Right atrium auricular region (tissue), 2 donors: ENCODE measurements at places on chromosomes 4 and X. TPM values are rescaled to one million over a fixed set of nuclear protein-coding genes. Genes with fewer than 3 reads are reported as not detected.

PYURF gene
- 51.8 TPM for total RNA-seq

CT45A10 gene
- total RNA-seq, result not detected

KLHL4 gene
- 2.4 TPM for total RNA-seq

GPC4 gene
- 5.8 TPM for total RNA-seq

UGT8 gene
- total RNA-seq, result not detected

RTL3 gene
- total RNA-seq, result 0.30 TPM

CITED1 gene
- 0.51 TPM for total RNA-seq

PPP2R2C gene
- 4.6 TPM for total RNA-seq

CNGA1 gene
- not detected for total RNA-seq

ZXDA gene
- total RNA-seq, result 5.3 TPM

PDZD4 gene
- total RNA-seq, result 2.1 TPM

PNMA6A gene
- 2.9 TPM for total RNA-seq

CYSLTR1 gene
- 0.96 TPM for total RNA-seq

SPIN4 gene
- total RNA-seq, result 0.94 TPM

DNA sequence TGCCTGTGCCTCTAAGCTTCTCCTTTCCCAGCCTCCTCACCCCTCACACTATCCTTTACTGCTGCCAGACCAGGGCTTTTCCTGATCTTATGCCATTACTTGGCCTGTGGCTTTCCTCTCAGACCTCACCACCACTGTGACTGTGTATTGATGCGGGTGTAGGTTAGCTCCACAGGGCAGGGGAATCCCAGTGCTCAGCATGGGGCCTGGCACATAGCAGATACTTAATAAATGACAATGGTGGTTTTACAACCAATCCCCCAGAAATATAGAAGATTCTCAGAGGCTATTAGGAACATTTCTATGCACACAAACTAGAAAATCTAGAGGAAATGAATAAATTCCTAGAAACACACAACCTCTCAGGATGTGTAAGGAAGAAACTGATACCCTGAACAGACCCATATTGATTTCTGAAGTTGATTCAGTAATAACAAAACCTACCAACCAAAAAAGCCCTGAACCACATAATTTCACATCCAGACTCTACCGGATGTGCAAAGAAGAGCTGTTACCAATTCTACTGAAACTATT is 129.6 kb upstream of the QRFPR start:
- no peak for DNase-seq

- DNase-seq, result no peak
Measured at GRCh38 chrX:53831662-53832635, 145.4 kb upstream of the HUWE1 start.

DNA sequence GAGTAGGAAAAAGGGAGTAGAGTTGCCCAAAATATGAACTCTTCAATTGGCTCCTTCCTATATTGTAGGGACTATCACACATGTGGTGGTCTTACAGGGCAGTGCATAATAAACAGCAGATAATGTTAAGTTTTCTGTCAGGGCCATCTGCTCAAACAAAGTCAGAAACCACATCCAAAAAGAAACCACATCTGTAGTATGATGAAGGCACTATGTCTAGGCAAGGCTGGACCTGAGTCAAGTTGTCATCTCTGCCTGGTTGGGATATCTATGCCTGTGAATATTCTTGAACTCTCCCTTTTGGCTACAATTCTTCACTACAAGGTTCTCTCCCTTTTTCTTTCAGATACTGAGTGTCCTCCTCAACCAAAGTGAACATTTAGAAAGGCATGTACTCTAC is 109.4 kb upstream of the C1GALT1C1 start:
- DNase-seq, result no peak

GRCh38 chrX:124256216-124256615 is 76.2 kb upstream of the TEX13D start:
- no peak for DNase-seq

GRCh38 chr4:94834501-94834900 is 76.7 kb downstream of the BMPR1B start:
- DNase-seq, result no peak

- DNase-seq, result no peak
Measured at GRCh38 chr4:28966982-28967381, 1753.2 kb upstream of the PCDH7 start.

DNA sequence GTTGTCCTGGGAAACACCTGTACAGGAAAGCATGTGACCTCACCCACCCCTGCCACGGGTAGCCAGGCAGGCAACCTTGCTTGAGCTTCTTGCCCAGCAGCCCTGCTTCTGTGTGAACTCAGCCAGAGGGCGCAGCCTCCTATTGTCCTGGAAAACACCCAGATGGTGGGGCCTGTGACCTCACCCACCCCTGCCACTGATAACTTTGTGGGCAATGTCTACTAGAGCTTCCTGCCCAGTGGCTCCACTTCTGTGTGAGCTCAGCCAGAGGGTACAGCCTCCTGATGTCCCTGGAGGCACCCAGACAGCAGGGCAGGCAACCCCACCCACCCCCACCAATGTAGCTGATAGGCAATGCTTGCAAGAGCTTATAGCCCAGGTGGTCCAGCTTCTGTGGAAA is 146.3 kb downstream of the DTHD1 start:
- DNase-seq, result no peak

DNA sequence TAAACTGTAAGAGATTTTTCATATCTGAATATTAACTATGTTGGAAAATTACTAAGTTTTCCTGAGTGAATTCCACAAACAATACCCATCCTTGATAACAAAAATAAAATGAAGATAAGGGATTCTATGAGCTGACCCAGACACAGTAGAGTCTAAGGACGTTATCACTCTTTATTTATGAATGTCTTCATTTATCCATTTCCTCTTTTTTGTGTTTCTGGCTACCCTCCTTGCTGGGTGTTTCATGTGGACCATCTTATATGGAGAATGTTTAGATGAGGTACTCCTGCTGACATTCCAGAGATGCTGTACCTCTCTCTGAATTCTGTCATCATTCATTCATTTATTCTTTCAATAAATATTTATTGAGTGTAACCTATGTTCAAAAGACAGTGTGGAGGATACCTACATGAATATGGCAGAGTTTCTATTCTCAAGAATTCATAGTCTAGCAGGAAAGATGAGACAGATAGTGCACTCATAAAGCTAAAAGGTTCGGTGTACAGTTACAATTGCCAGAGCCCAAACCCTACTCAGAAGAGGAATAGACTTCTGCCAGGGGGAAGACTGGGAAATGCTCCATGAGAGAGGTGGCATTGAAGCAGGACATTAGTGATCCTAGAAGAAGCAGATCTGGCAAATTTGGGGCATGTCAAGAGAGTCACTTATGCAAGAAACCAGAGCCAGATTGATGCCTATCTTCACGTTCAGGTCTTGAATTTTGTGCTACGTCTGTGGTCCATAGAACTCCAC is 195.8 kb downstream of the MAML3 start:
- no peak for DNase-seq

GRCh38 chr4:81743731-81744435 is 272.2 kb upstream of the RASGEF1B start:
- no peak for DNase-seq

- DNase-seq, result no peak
Measured at GRCh38 chr4:92497141-92497540, 193.4 kb downstream of the GRID2 start.

- no peak for DNase-seq
Measured at GRCh38 chrX:13165266-13166189, 121.1 kb upstream of the FAM9C start.

DNA sequence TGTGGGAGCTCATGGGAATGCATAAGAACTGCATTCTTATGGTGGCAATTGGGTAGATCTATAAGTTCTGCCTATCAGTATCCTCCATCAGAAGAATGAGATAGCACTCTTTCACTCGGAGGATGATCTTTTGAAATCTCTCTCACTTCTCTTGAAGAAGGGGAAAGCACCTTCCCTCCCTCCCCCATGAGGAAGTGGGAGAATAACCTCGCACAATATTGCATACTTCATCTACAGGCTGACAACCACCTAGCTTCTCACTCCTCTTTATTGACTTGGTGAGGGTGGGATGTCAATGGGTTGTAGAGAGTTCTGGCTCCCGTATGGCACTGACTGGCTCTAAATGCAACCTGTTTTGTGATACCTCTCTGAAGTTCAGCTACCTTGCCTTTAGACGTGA is 146.7 kb upstream of the SPOCK3 start:
- DNase-seq, result no peak

- DNase-seq, result no peak
Measured at GRCh38 chr4:657834-658667, 16.0 kb downstream of the ATP5ME start.

DNA sequence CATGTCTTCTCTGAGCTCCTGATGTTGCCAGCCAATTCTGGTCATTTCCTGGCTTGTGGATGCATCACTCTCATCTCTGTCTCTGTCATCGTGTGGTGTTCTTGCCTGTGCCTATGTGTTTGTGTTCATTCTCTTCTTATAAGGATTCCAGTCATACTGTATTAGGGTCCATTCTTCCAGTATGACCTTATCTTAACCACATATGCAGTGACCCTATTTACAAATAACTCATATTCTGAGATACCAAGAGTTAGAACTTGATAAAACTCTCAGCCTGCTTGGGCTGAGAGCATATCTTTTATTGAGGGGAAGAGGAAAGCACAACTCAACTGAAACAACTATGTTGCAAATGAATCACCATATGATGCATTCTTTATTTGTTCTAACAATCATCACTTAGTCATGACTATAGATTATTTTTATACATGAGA is 189.0 kb upstream of the ANXA10 start:
- DNase-seq, result no peak

- DNase-seq, result no peak
Measured at GRCh38 chr4:156578005-156578404, 393.6 kb downstream of the PDGFC start.

- DNase-seq, result no peak
Measured at GRCh38 chr4:38204339-38205035, 244.3 kb downstream of the PTTG2 start.

DNA sequence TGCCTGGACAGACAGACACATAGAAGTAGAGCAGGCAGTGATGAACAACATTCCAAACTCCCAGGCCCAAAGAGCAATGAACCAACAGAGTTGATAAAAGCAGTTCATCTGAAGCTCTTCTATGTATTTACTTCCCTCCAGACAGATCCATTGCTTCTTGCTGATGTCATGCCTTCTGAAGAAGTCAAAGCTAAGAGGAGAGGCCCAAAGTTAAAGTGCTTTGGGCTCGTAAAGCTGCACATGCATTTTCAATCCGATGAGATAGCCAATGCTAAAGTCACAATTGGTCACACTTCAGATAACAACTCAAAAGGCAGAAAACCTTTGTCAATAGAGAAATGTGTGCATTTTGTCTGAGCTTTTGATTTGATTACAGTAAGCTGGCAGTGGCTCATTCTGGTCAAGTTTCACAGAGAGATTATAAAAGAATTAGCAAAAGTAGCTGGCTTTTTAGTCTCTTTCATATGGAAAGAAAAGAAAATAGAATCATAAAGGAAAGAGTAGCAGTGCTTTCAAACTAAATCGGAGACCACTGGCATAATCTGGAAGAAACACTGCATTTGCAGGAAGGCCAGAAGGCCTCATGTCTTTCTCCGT is 82.0 kb downstream of the GPC4 start:
- no peak for DNase-seq

- DNase-seq, result no peak
Measured at GRCh38 chrX:16212436-16212835, 45.2 kb downstream of the MAGEB17 start.

DNA sequence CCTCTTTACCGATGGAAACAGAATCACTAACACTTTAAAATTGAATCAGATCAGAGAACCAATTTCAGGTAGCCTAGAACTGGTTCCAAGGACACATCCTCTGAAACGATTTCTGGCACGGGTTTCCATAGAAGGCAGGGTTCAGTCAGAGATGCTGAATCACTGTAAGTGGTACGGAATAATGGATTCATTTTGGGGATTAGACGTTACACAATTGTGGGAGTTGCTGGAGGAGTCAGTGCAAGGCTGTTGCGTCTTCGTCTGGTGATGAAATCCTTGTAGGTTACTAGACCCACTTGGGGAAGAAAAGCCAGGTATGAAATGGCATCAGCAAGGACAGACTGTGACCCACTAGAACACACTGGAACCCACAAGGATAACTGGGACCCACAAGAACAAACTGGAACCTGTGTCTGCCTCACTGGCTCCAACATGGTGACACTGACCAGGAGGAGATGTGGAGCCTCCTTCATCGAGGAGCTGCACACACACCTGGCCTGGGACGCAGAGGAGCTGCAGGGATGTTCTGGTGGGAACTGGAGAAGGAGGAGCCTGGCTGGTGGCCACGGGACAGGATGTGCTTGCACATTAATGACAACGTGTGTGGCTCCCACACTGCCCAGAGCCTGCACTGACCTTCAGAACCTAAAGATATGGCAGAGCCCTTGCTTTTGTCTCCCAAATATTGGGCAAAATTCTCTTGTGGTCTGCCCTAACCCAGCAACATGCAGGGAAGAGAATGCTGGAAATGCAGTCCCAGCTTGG is 105.1 kb downstream of the TRAPPC11 start:
- DNase-seq, result no peak

- no peak for DNase-seq
Measured at GRCh38 chr4:1492651-1493539, 86.7 kb upstream of the NKX1-1 start.

- no peak for DNase-seq
Measured at GRCh38 chr4:16443504-16444088, 217.3 kb upstream of the TAPT1 start.

GRCh38 chr4:158710814-158711213 is 12.4 kb downstream of the PPID start:
- no peak for DNase-seq

DNA sequence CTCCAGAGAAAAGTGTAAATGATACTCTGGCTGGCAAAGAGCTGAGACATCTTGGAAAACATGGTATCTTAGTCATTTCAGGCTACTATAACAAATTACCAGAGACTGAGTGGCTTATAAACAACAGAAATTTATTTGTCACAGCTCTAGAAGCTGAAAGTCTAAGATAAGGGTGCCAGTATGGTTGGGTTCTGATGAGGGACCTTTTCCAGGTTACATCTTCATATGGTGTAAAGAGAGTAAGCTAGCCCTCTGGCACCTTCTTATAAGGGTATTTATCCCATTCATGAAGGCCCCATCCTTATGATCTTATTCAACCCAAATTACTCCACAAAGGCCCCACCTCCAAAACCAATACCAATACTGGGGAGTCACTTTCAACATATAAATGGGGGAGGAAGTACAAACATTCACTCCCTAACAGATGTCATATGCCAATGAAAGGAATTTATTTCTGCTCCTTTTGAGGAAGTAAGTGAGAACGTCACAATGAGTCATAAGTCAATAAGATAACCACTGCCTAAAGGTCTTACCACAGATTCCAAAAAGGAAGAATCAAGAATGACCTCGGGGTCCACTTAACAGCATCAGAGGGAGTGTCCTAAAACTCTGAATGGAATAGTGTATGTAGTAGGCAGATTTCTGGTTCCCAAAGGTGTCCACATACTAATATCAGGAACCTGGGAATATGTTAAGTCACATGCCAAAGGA is 246.6 kb downstream of the OPHN1 start:
- DNase-seq, result no peak

- DNase-seq, result no peak
Measured at GRCh38 chr4:157911662-157912061, 261.2 kb downstream of the GASK1B start.

GRCh38 chr4:168304744-168305459 is 13.7 kb downstream of the DDX60 start:
- DNase-seq, result no peak

GRCh38 chr4:7199129-7199725 is 6.9 kb downstream of the SORCS2 start:
- no peak for DNase-seq

GRCh38 chr4:170853422-170854021 is 763.8 kb upstream of the AADAT start:
- no peak for DNase-seq
